Stomach (tissue), 19 donors: ENCODE measurements at places on chromosomes 6 and 20.

DNA sequence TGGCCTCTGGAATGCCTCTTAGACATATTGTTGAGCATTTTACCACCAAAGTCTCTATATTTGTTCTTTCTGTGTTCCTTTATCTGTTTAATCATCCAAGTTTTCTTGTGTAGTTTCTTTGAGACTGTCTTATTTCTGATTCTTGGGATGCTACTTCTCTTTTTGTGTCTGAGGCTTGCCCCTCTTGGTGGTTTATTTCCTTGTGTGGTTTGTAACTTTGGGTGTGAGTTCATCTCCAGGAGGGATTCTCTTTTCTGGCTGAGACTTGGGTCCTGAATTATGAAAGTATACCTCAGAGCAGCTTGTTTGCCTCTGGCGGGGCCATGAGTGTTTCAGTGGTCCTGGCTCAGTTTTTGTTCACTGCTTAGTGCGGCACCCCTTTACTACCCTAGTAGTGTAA lies 33.9 kb downstream of the PPARD start:
- no peak for DNase-seq

DNA sequence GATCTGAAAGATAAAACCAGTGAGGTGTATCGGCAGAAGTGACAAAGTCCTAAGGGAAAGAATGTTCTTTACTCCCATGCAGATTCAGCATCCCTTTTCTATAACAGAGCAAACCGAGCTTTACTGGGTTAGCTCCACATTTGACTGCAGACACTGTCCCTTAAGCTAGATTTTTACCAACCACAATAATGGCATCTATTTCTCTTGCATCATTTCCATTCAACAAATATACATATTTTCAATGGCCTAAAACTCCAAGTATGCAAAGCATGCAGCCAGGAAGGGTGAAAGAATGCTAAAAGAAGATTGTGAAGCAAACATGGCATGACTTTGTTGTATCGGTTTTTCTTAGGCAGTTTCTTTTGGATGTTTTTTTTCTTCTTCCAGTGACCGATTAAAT lies 255.4 kb downstream of the OGFRL1 start:
- DNase-seq: no peak

- DNase-seq: peak; percentile 44
Observed at GRCh38 chr20:57582432-57583288, 21.8 kb downstream of the PCK1 start.

DNA sequence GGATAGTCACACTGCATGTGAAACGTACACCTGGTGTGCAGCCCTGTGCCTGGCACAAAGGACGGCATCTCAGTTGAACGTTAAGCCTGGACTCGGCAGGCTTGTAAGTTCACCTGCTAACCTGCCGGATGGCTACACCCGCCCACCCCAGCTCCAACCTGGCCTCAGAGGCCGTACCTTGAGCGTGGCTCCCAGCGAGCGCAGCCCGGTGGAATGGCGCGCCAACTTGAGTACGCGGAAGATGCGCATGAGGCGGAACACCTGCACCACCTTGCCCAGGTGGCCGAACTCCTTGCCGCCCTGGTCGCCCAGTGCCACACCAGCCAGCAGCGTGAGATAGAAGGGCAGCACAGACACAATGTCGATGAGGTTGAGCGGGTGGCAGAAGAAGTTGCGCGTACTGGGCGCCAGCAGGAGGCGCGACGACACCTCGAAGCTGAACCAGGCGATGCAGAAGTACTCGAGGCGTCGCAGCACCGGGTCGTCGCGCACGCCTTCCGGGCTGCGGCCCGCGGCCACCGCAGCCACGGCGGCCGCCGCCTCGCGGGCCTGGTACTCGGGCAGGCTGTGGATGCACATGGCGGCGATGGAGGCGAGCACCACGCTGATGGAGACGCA lies 3.3 kb downstream of the KCNS1 start:
- peak; percentile 81 for DNase-seq

- no peak for DNase-seq
Observed at GRCh38 chr6:14120546-14120945, 3.0 kb downstream of the CD83 start.

GRCh38 chr20:53918949-53919361 lies 151.4 kb downstream of the BCAS1 start:
- no peak for DNase-seq

- DNase-seq: no peak
Observed at GRCh38 chr20:60108397-60108796, 150.2 kb downstream of the CDH26 start.

DNA sequence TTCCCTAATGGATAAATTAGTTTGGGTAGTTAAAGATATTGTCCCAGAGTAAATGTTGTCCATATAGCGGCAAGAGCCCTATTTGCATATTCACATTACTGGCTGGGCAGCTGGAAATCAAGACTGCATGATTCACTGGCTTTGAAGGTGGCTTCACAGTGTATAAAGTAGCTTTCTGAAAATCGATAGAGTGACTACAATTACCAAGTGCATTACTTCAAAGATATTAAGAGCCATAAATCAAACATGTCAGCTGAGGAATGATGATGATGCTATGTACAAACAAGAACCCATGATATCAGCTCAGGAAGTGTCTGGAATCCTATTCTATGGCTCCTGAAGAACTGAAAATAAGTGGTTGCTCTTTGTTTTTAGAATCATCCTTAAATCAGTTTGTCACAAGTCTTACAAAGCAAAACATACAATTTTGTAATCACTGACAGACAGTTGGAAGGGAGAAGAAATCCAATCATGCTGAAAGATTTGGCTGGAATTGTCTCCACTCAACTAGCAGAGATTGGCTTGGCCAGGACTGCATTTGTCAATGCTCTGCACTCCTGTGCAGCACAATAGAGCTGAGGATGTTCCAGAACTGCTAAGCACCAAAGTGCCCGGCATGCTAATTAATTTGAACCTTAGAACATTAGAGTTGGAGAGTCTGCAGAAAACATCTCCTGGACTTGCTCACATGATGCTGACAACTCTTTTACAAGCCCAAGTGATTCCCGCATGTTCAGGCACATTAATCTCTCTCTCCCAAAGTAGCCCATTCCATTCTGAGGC lies 77.9 kb upstream of the B3GAT2 start:
- DNase-seq: no peak

DNA sequence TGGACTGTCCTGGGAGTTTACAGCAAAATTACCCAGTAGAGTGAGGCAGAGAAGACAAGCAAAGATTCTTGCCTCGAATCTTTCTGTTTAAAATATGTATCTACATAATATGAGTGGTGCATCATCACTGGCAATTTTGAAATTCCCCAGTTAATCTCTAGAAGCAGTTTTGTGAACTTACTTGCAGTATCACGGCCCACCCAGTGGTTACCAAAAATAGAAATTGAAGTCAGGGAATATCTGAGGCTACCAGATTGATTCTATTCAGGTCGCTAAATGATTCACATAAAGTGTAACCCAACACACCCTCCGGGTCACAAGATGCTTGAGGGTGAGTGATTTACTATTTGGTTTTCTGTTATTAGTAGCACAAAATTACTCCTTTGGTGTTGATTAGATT lies 111.9 kb downstream of the PPP1R14C start:
- no peak for DNase-seq

DNA sequence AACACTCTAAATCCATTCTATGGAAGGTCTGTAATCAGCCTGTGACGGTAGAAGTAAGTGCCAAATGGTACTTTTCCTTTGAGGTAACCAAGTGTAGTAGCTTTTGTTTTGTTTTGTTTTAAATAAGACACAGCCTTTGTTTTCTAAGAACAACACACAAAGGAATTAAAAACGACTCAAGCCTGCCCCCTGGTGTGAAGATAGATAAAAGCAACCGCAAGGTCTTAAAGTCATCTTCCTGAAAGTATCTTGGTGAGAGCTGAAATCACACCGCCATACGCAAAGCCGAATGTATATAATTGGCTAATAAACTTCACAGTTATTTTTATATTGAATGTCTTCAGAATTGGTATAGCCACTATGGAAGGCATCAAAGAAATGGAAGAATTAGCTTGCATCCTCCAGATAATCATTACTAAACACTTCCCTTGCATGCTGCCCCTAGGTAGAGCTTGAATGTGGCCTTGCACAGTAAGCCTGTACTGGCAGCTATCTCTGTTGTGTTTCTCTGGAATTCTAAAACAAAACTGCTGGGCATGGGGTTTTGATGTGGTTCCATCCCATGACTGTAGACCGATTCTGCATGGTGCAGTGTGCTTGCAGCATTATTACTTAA lies 95.6 kb downstream of the LAMP5 start:
- DNase-seq: peak; percentile 85

GRCh38 chr6:160337301-160337700 lies 10.9 kb upstream of the SLC22A3 start:
- DNase-seq: peak; percentile 23

GRCh38 chr20:54108326-54108642 lies 37.9 kb upstream of the BCAS1 start:
- DNase-seq: no peak

DNA sequence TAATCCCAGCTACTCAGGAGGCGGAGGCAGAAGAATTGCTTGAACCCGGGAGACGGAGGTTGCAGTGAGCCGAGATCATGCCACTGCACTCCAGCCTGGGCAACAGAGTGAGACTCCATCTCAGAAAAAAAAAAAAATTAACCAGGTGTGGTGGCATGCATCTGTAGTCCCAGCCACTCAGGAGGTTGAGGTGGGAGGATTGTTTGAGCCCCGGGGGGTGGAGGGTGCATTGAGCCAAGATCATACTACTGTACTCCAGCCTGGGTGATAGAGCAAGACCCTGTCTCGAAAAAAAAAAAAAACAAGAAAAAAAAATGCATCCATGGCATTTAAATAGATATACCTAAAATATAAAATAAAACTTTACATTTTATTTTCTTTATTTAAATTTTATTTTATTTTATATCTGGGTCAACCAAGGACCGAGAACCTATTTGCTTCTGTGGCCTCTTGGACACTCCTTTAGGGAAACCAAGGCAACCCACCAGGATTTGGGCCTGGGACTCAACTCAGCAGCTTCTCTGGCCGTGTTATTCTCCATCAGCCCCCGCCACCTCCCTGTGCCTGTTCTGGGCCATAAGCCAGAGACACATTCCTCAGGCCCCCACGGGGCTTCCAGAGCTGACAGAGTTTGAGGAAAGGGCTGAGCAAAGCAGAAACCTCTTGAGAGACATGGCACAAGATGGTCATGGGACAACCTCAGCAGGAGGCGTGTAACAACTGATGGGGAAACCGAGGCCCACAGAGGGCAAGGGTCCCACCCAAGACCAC lies 6.2 kb downstream of the SNTA1 start:
- DNase-seq: no peak

DNA sequence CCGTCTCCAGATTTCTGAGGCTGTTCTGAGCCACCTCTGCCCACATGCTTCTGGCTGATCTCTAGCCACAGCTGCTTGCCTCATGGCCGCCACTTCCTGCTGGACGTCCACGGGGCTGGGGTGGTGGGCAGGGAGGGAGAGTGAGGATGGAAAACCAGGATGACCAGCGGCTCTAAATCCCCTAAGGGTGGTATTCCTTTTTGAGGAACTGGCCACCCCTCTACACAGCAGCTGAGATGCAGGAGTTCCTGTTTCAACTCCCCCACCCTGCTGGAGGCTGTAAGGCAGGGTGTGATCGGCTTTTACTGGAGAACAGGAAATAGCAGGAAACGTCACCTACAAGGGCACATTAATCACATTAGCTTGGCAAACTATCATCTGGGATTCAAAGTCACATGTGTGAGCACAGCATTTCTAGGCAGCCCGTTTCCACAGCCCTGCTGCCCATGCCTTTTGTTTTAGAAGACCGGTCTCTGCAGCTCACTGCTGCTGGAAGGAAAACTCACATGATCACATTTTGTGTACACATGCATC lies 181.6 kb upstream of the ECI2 start:
- peak; percentile 37 for DNase-seq
